ENCODE measurements at places on chromosomes 11 and 22. TPM values are rescaled to one million over a fixed set of nuclear protein-coding genes. Genes with fewer than 3 reads are reported as not detected.
A peak's percentile ranks its signal among the peaks of the same experiment; 100 is the strongest.

The GPHA2 gene
- 1.6 TPM for total RNA-seq

The OR5B21 gene
- total RNA-seq, result not detected

The SYCE3 gene
- 0.46 TPM for total RNA-seq

The FAM83F gene
- 43.1 TPM for total RNA-seq

The MOGAT2 gene
- total RNA-seq, result 0.11 TPM

The JHY gene
- 1.4 TPM for total RNA-seq

The SLC22A9 gene
- total RNA-seq, result not detected

GRCh38 chr22:24181996-24182899 lies 961 bp downstream of the SUSD2 start:
- peak; percentile 35 for DNase-seq

DNA sequence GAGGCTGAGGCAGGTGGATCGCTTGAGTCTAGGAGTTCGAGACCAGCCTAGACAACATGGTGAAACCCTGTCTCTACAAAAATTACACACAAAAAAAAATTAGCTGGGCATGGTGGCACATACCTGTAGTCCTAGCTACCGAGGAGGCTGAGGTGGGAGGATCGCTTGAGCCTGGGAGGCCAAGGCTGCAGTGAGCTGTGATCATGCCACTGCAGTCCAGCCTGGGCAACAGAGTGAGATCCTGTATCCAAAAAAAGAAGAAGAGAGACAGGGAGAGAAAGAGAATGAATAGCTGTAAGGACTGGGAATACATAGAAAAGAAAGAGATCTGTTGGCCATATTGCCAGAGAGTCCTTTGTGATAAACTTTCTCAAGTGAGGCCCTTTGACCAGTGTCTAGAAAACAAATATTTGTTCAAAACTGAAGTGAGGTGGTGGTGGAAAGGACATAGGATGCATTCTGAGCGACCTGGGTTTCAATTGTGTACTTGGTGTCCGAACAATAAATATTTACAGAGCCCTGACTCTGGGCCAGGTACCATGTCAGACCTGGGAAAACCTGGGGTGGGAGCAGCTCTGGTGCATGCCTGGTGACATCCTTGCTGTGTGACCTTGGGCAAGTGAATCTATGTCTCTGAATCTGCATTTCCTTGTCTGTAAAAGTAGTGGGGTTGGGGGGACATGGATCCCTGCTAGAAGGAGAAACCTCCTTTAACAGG lies 89.6 kb upstream of the CRYBB3 start:
- DNase-seq, result no peak

GRCh38 chr22:36761553-36762240 lies 14.2 kb downstream of the IFT27 start:
- no peak for DNase-seq

DNA sequence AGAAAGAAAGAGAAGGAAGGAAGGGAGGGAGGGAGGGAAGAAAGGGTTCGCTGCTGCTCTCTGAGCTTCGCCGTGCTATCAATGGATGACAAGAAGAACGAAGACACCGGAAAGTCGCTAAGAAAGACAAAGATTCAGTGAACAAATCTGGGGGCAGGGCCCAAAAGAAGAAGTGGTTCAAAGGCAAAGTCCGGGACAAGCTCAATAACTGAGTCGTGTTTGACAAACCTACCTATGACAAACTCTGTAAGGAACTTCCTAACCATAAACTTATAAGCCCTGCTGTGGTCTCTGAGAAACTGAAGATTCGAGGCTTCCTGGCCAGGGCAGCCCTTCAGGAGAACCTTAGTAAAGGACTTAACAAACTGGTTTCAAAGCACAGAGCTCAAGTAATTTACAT lies 2.9 kb upstream of the TTLL1 start:
- DNase-seq, result no peak

DNA sequence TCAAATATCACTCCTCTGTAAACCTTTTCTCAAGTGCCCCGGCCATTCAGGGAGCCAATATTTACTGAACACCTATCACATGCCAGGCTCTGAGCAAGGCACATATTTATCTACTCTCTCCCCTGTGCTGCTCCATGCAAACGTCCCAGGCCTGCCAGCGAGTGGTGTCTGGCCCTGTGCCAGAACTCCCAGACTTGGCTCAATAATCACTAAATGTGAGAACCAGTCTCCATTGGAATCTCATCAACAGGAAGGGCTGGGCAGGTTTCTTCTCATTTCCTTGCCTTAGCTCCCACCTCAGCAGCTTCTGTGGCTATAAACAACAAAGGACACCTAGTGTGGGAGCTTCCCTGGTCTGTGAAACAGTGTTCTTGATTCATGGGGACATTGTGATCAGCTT lies 21.7 kb downstream of the RASSF10 start:
- no peak for DNase-seq

DNA sequence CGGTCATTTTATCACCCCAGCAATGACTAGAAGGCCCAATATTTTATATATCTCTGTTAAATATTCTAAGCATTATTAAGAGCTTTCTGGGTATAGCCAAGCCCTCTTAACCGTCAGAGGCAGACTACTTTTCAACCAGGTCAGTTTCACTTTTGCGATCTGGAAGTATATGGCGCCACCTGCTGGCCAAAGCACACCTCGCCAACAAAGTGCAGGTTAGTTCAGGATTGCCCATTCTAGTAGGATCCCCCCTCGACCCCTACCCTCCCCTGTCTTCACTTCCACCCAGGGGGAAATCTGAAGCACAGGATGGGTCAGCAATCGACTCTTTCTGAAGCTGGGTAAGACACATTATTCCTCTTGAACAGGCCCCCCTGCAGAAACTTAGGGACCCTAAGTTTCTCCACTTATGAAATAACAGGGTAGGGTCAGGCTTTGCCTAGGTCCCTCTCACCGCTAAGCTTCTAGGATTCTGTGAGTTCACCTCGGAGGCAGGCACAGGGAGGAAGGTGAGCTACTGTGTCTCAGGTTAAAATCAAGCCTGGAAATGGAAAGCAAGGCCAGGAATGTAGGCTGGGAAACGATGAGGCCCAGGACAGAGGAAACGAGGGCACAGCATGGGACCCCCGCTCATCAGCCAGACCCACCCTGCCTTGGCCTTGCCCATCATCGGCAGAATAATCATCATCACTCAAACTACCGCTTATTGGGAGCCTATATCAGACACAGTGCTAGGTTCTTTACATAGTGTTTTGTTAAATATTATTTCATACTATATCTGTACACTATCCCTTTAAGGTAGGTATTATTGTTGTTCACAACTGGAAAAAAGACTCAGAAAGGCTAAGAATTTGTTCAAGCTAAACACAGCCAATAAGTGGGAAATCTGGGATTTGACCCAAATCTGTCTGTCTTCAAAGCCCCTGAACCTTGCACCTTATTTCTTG lies 35.6 kb downstream of the KCNJ1 start:
- peak; percentile 89 for DNase-seq

DNA sequence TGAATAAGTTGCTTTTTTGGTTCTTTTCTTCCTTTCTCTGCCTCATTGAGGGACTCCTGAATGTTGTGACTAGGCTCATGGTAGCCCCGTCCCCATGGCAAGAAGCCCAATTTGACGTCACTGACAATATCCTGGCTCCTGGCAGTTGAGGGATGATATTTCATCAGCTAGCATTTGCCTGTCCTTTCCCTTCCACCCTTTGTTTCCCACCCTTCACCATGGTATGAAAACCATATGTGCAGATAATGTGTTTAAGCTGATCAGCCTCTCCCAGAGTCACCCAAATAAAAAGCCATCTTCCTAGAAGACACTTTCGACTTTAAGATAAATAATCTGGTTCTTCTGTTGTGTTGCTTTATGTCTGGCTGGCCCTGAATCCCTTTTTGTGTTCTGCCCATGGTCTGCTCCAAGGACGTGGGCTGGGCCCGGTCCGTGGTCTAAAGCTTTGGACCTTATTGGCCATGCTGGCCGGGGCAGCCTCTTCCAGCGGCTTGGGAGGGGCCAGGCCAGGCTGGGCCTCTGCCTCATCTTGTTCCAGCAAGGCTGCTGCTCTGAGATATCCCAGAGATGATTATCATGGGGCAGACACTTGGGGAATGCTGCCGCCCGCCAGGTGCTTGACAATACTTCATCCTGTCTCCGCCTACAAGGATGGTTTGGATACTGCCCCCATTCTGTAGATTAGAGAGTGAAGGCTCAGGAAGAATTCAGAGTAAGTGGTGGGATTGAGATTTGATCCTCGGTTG lies 5.1 kb downstream of the TSPAN18 start:
- DNase-seq, result no peak

DNA sequence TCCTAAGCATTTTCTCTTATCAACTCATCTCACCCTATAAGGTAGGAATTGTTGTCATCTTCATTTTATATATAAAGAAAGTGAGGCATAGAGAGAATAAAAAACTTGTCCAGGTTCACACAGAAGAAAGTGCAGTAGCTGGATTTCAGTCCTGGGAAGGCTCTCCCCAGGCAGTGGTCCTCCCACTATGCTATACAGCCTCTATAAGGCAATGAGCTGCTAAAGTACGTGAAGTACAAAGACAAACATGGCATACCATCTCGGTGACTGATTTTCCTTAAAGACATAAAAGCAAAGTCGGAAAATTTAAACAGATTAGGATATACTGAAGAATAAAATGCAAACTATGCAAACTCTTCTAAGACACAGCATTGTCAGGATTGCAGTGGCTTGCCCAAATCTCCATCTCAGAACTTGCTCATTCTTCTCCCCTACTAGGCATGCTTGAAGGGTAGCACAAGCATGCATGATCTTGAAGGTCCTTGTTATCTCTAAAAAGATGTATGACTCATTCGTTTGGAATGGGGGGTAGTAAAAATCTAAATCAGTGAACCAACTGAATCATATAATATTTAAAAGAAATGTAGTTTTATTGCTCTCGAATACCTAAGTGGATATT lies 97.8 kb upstream of the CSNK2A3 start:
- DNase-seq, result no peak

GRCh38 chr11:113805640-113806039 lies 26.0 kb downstream of the CLDN25 start:
- no peak for DNase-seq

- no peak for DNase-seq
Observed at GRCh38 chr11:83862691-83863090, 576.5 kb upstream of the CCDC90B start.

GRCh38 chr22:45645526-45646414 lies 25.9 kb upstream of the ATXN10 start:
- DNase-seq, result peak; percentile 86

GRCh38 chr11:95092549-95093324 lies 3.1 kb downstream of the ENDOD1 start:
- no peak for DNase-seq

DNA sequence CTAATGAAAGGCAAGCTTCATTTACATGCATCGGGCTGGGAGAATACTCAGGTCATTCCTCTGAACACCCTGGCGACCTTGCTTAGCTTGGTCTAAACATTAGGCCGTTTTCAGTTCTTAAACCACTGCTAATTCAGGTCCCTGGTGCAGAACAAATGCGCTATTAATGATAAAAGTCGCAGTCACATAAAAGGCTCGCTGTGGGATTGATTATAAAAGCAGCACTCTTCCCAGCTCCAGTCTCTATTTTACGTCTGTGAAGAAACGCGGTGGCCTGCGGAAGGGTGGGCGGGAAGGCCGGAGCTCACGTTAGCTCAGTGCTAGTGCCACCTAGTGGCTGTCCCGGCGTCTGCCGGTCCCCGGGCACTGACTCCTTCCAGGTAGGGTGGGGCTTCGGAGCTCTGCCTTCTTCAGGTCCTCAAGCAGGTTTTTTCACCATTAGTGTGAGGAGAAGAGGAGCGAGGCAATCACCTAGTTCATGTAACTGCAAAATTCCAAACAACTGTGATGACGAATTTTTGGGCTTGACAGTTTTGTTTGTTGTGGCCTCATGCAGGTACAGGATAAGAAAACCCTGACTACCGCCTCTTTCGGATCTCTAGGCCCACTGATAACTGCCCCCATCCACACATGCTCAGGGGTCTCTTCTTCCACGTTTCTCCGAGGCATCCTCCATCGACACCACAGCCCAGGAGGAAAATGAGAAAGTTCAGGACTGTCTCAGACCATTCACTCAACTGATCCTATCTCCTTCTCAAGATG lies 66.5 kb upstream of the CLMP start:
- DNase-seq, result peak; percentile 93

GRCh38 chr11:85809191-85809590 lies 1.8 kb downstream of the SYTL2 start:
- no peak for DNase-seq

- DNase-seq, result peak; percentile 76
Observed at GRCh38 chr22:24507716-24508115, 12.6 kb downstream of the UPB1 start.

GRCh38 chr11:79274636-79275331 lies 166.0 kb downstream of the TENM4 start:
- DNase-seq, result no peak

DNA sequence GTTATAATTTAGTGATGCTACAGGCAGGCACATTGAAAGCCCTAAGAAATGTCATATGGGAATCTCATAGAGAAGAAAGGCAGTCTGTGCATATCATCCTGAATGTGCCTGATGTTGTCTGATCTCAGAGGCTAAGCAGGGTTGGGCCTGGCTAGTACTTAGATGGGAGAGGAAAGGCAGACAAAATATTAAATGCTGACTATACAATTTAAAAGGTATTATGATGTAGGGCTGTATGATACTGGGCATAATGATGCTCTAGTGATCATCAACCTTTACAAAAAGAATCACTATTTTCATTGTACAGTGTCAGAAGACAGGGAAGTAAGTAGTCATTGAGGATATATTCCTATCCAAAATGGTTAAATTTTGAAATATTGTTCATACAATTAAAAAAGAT lies 119.8 kb downstream of the UVRAG start:
- DNase-seq, result no peak

GRCh38 chr11:12755510-12756453 lies 81.6 kb downstream of the TEAD1 start:
- DNase-seq, result no peak

- DNase-seq, result peak; percentile 42
Observed at GRCh38 chr22:40348025-40348658, 1.8 kb downstream of the ADSL start.

DNA sequence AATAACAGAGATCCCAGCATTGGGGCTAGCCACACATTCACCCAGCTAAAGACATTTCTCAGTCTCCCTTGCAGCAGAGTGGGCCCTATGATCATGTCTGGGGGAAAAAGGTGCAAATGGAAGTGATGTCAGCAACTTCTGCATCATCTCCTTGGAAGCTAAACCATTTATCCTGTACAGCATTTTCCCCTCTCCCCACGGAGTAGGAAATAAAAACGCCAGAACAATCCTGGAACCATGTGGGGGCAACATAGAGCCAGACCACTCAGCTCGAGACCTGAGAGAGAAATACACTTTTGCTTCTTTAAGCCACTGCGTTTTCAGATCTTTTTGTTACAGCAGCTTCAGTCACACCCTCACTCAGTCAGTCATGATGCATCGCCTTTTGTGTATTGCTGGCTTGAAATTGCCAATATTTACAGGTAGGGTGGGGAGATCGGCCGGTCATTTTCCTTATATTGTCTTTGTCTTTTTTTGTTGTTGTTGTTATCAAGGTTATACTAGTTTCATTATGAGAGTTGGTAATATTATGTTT lies 9.1 kb upstream of the RAC2 start:
- no peak for DNase-seq

- no peak for DNase-seq
Observed at GRCh38 chr11:105641433-105641832, 31.6 kb downstream of the GRIA4 start.

- no peak for DNase-seq
Observed at GRCh38 chr11:117570701-117571100, 226.3 kb downstream of the DSCAML1 start.

- DNase-seq, result peak; percentile 7
Observed at GRCh38 chr11:134537296-134537695, 125.3 kb upstream of the B3GAT1 start.
